CD4-positive, CD25-positive, alpha-beta regulatory T cell (primary cell): ENCODE measurements at places on chromosomes 11 and 22. TPM values are rescaled to one million over a fixed set of nuclear protein-coding genes. Genes with fewer than 3 reads are reported as not detected.

DNA sequence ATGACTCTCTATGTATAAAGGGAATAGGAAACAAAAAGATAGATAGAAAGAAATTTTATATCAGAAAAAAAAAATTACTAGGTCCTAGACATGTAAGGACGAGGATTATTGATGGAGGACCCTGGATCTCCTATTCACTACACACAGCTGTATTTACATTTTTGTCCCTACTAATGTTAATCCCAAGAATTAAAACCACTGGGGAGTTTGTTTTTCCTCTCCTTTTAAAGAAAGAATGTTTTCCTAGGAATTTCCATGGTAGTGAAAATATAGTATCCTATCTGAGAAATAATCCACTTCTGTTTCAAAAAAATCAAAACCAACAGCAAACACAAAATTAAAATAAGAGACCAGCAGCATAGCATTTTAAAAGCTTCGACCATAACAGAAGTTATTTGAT lies 41.1 kb downstream of the PDGFD start:
- DNase-seq, result no peak

- DNase-seq, result peak; percentile 72
These were observed 3.6 kb downstream of the FIBP start for GRCh38 chr11:65884716-65885092.

The MAP6 gene
- polyA plus RNA-seq, result not detected

GRCh38 chr11:67397986-67398660 lies 3.5 kb downstream of the PPP1CA start:
- no peak for DNase-seq

DNA sequence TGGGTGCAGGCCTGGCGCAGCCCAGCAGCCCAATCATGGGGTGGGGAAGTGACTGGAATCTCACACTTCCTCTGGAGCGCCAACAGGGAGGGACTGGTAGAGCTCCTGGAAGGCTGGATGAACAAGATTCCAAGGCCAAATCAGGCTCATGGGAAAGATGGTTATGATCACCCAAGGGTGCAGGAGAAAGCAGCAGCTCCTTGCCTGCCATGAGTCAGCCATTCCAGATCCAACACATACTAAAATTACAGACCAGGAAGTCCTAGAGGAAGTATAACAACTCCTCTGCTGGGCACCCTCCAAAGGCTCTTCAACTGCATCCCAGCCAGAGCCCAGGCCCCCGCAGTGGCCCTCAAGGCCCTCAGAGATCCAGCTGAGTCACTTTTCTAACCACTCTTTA lies 427.3 kb downstream of the TENM4 start:
- no peak for DNase-seq

- no peak for DNase-seq
These were observed 152.2 kb downstream of the SPATA19 start for GRCh38 chr11:133693110-133693509.
